ENCODE measurements at places on chromosomes 6 and 20.

DNA sequence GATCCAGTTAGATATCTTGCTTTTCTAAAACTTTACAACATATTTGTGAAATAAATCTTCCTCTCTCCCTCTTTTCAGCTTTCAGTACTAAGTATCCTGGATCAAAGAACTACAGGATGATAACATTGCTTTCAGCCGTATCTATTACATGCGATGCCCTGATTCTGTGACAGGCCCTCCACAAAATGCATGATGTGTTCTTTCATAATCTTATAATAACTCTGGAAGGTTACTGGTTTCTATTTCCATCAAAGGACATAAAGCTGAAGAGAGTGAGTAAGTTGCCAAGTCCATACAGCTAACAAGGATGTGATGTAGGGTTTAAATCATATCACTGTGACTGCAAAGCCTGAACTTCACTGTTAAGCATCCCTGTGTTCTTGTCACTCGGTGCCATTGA lies 62.9 kb upstream of the ADGRG6 start:
- no peak for DNase-seq

GRCh38 chr6:90375681-90376439 lies 79.2 kb upstream of the BACH2 start:
- peak; percentile 82 for DNase-seq

GRCh38 chr6:54173089-54173488 lies 61.8 kb downstream of the MLIP start:
- no peak for DNase-seq

DNA sequence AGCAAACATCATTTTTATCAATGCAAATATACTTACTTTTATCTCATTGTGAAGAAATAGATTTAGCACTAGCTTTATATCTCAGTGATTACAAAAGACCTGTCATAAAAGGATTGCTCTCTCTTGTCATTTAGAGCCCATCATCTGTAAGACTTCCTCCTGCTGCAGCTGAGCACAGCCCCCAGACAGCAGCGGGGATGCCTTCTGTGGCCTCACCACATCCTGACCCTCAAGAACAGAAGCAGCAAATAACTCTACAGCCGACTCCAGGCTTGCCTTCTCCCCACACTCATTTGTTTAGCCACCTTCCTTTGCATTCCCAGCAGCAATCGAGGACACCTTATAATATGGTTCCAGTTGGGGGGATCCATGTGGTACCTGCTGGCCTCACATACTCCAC lies 127.0 kb upstream of the EDN1 start:
- DNase-seq, result no peak

- DNase-seq, result peak; percentile 94
Observed at GRCh38 chr20:19992996-19993908, 23.9 kb upstream of the NAA20 start.

- DNase-seq, result no peak
Observed at GRCh38 chr20:63055575-63056235, 48.9 kb upstream of the BHLHE23 start.

DNA sequence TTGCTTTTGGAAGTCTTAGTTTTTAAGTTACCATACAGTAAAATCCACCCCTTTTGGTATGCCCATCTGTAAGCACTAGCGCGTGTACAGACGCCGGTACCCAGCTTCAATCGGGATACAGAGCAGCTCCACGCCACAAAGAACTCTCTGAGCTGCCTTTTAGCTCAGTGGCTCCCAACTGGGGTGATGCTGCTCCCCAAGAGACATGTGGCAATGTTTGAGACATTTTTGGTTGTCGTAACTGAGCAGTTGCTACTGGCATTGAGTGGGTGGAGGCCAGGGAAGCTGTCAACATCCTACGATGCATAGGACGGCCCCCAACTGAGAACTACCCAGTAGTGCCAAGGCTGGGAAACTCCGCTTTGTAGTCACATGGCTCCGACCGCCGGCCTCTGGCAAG lies 73.3 kb downstream of the BMP7 start:
- DNase-seq, result no peak

DNA sequence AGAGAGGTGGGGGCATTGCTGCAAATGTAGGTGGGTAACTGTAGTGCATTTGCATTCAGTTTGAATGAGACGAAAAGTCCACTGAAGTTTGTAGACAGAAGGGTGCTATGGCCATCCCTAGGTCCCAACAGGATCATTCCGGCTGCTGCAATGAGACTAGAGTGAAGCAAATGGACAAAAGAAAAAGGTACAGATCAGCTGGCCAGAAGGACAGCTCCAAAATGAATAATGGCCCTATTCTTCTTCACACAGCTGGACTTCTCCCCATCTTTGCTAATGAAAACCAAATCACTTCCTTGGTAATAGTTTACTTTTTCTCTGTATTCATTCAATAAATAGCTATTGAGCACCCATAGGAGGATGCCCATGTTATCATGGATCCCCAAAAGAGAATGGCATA lies 56.4 kb upstream of the TPD52L1 start:
- DNase-seq, result no peak

DNA sequence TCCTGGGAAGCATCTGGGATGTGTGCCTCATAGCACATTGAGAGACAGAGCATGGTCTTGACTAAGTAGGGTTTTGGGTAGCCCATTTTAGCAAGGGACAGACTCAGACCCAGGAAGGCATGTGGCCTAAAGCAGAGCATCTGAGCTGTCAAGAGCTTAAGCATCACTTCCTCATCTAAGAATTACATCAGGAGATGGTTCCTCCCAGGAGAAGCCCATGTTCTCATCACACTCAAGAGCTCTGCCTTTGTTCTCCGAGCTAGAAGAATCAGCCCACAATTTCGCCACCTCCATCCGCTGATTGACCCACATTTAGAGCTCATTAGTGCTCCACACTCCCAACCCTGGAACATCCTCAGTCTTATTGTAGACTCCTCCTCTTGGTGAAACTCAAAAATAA lies 68.3 kb downstream of the NPEPL1 start:
- no peak for DNase-seq

GRCh38 chr6:1379788-1380147 lies 9.6 kb upstream of the FOXF2 start:
- no peak for DNase-seq

DNA sequence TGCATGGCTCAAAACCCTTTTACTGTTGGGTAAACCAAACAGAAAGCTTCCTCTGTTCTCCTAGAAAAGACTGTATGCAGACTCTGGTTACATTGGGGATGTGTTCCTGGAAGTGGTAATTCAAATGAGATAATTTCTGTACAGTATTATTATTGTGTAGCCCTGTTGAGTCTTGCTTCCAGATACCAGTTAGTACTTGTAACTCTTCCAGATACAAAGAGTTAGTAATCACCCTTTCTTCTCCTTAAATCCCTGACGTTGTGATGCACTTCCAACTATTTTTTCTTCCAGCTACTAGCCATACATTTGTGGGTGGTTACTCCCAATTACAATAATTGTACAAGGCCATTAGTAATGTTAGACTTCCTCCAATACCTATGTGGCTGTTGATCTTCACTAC lies 42.3 kb upstream of the GRIK2 start:
- no peak for DNase-seq

GRCh38 chr20:2742431-2742830 lies 49.9 kb downstream of the EBF4 start:
- no peak for DNase-seq

All from kidney tubule cell (primary cell).